ENCODE measurements at places on chromosomes 5 and 9.
A peak's percentile ranks its signal among the peaks of the same experiment; 100 is the strongest.

GRCh38 chr9:26067608-26068007, 389.4 kb upstream of the TUSC1 start:
- DNase-seq: no peak

DNA sequence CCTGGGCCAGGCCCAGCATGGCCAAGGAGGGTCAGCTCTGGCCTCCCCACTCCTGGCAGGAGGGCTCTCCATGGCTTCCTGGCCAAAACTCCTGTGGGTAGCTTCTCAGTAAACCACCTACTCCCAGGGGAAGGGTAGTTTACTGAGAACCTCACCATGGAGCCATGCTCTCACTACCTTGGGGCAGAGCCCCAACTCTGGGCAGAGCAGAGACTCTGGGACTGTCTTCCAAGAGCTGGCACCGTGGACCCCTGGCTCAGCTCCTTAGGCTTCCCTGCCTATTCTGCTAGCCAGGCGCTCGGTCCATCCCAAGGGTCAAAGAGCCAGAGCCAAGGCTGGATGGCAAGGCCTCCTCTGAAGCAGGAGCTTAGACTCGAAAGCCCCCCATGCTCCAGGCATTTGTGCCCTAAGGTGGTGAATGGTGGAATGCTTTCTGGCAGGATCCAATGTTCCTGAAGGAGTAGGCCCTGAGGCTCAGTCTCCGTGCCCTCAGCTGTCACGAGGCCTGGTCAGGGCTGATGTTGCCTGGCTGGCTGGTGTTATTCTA, 19.6 kb downstream of the TCF7 start:
- peak; percentile 8 for DNase-seq

DNA sequence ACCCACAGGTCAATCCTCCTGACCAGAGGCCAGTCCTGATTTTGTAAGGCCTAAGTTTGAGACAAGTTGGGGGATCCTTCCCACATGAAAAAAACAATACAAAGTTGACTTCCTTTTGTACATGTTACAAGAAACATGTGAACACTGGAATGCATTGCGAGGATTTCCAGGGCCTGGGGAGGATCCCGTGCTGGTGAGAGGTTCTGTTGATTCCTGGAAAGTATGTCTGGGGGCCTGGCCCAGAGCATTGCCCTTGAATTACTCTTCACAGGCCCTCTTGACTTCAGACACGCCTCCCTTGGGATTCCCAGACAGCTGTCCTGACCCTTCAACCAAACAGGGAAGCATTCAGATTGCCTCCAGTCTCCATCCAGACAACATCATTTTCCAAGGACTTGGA, 234.2 kb upstream of the IRX2 start:
- no peak for DNase-seq

DNA sequence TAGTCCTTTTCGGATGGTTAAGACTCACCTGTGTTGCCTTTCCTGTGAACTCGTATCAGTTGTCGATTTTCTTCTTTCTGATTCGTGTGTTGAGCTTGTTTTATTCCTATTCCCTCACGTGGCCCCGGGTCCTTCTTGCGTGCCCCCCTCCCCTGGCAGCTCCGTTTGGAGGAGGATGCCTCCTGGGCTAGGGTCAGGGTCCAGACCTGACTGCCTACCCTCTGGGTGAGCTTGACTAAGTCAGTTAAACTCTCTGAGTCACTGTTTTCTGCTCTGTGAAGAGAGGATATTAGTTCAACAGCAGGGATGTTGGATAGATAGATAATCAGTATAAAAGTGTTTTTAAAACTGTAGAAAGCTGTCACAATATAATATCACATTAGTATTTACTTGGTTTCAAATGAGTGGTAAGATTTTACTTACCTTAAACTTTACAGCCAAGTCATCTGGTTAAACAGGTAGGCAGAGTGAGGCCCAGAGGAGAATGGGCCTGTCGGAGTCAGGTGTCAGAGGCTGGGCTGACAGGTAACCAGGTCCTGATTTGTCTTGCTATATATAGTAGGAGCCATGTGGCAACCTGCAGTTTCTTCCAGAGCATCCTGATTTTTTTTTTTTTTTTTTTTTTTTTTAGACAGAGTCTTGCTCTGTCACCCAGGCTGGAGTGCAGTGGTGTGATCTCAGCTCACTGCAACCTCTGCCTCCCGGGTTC, 24.2 kb downstream of the PPARGC1B start:
- DNase-seq: no peak

DNA sequence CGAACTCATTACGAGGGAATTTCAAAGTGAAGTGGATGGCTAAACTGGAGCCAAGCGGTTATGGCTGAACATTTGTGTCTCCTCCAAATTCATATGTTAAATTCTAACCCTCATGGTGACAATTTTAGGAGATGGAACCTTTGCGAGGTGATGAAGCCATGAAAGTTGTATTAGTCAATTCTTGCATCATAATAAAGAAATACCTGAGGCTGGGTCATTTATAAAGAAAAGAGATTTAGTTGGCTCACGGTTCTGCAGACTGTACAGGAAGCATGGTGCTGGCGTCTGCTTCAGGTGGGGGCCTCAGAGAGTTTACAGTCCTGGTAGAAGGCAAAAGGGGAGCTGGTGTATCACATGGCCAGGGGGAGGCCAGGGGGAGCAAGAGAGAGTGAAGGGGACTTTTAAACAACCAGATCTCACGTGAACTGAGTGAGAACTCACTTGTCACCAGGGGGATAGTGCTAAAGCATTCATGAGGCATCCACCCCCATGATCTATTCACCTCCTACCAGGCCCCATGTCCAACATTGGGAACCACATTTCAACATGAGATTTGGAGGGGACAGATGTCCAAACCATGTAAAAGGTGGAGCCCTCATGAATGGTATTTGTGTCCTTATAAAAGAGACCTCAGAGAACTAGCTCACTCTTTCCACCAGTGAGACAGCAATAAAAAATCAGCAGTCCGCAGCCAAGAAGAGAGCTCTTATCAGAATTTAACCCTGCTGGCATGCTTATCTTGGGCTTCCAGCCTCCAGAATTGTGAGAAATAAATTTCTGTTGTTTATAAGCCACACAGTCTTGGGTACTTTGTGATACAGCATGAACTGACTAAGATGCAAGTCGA, 143.4 kb downstream of the MTRR start:
- no peak for DNase-seq

DNA sequence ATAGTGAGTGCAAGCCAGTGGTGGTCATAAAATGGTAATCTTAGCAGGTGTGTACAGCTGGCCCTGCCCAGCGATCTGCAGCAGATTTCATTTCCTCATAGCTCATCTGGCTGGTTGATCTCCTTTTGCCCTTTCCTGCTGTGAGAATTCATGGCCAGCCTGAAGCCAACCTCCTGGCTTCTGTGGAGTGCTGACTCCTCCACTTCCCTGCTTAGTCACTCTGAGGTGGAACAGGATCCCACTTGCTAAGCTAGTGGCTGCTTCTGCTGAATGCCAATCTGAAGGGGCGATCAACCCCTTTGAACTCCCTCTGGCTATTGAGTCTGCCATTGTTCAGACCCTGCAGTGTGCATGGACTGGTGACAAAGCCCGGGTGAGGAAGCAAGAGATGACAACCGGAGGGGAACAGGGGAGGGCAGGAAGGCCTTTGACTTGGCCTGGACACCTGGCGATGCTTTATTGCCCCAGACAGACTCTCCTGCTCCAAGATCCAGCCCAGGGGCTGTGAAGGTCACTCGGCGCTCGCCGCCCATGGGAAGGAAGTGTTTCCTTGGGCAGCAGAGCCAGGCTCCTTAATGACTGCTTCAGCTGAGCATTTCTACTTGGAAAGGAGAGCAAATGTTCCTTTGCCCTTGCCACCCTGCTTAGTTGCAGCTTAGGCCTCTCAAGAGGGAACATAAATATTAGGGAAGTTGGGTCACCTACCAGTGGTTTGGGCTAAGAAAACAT, 341.1 kb downstream of the ZSWIM6 start:
- DNase-seq: no peak

DNA sequence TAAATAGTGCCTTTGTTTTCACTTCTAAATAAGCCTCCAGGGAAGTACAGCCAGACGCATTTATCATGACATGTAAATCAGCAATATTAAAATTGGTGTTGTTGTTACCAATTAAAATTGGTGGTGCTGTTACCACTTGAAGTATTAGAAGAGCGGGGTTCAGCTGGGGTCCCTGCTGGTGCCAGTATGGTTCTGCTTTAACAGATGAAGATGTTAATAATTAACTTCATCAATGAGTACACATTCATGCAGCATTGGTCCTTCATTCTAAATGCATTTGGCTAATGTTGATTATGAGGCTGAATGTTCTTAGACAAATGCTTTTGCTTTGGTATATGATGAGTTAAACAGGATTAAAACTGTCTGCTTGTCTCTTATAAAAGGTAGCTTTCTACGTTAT, 67.6 kb upstream of the TMC1 start:
- DNase-seq: no peak

DNA sequence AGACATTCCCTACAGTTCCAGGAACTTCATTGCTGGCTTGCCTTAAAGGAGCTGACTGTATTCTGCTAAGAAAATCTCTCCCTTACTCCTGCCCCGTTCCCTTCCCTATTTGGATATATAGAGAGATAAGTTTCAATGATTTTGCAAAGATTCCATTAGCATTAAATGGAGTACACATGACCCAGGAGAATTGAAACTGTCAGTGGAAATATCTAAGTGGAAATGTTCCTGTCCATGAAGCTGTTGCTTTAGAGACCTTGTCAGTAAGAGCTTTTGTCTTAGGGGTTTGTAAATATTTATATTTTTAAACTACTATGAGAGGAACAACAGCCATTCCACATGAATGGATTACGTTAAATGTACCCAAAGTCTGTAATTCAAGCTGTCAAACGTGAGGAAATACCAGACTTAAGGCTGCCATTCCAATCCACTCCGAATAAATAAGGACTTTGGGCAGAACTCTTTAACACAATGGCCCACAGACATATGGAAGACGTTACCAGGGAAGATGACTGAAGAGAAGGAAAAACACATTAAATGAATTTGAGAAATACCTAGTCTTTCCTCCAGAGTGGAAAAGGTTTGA, 387.1 kb upstream of the PAPPA start:
- no peak for DNase-seq

GRCh38 chr9:33611358-33611757, 87.3 kb downstream of the ANKRD18B start:
- no peak for DNase-seq

DNA sequence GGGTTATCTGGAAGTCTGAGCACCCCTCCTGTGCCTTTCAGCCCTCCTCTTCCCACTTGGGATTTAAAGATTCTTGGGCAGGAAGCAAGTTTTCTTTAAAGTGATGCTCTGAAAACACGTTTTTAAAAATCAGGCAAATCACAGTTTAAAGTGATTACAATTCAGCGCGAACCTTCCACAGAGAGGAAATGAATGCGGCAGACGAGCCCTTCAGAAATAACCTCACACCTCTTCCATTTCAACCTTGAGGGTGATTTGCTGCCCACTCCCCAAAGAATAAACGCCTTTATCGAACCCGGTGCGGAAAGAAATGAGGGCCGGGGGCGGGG, 2.3 kb upstream of the EFNA5 start:
- DNase-seq: no peak

All from CD8-positive, alpha-beta T cell (primary cell).